ENCODE measurements at places on chromosomes 12 and 14.

DNA sequence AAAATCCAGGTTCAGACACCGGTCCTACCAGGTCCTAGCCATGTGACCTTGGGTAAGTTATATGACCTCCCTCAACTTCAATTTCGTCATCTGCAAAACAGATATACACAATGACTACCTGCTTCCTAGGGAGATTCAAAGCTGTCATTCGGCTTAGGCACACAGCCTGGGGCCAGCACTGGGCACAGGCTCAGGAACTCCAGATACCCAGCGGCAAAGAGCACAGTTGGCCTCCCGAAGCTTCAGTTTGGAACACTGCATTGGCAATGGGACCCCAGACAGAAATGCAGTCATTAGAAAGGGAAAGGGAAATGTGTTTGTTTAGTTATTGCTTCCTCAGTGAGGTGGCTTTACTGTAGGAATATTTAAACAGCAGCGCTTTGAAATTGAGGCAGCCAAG, 11.4 kb downstream of the PLEKHG6 start:
- no peak for DNase-seq

DNA sequence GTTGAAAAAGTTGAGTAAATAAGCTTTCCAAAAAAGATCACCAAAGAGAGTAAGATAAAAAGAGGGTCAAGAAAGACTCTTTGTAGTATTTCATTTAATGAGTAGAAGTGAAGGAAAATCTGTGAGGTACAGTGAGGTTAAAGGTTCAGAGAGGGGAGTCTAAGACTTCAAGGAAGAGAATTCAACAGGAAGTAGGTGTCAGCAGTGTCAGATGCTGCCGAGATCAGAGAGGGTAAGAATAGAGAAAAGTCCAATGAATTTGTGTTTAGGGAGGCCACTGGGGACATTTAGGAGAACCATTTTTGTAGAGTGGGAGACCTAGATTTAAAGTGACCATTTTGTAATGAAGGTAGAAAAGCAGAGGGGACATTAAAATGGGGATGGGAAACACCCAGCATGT, 71.6 kb upstream of the KRAS start:
- DNase-seq: peak; percentile 30

GRCh38 chr12:132710043-132710404, 618 bp upstream of the PGAM5 start:
- no peak for DNase-seq

GRCh38 chr12:131947482-131948027, 2.2 kb upstream of the EP400 start:
- DNase-seq: no peak

DNA sequence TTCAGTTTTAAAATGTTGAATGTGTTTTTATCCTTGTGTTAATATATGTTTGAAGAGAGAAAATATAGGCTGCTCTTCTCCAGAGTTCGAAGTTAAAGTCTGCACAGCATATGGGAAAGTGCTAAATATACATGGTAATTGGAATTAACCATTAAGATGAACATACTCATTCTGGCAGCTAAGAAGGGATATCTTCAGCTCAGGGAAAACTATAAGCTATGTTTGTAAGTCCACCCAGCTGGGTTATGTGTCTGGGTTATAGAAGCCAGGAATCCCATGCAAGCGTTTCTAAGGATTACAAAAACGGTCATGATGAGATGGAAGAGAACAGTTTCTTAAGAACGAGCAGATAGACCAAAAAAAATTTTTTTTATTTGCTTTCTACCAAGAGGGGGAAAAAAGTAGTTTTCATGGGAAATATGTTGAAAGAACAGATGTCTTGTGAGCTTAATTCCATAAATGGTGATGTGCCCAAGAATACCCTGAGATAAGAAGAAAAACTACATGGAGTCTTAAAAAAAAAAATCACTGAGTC, 198.9 kb downstream of the FBXL14 start:
- DNase-seq: no peak

- no peak for DNase-seq
These were observed 12.5 kb downstream of the PAWR start for GRCh38 chr12:79678306-79678705.

DNA sequence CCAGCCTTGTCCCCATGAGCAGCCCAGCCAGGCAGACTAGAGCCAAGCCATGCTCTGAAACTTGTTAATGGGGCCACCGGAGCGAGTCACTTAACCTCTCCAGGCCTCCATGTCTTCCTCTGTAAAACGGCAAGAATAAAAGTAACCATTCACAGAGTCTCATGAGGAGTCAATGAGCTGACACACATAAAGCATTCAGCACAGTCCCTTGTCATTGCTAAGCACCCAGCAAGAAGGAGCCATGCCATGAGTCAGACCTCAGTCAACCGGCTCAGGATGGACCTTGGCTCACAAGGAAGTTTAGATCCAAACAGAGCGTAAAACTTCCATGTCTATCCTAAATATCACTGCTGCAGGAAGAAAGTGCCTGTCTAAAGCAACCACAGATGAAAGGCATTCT, 10.6 kb downstream of the FICD start:
- DNase-seq: no peak

- DNase-seq: no peak
These were observed 2.0 kb downstream of the PHB2 start for GRCh38 chr12:6968426-6968825.

Data from CD8-positive, alpha-beta memory T cell (primary cell).